RKO (cell line): ENCODE measurements at places on chromosomes 11 and 22.
A peak's percentile ranks its signal among the peaks of the same experiment; 100 is the strongest.

DNA sequence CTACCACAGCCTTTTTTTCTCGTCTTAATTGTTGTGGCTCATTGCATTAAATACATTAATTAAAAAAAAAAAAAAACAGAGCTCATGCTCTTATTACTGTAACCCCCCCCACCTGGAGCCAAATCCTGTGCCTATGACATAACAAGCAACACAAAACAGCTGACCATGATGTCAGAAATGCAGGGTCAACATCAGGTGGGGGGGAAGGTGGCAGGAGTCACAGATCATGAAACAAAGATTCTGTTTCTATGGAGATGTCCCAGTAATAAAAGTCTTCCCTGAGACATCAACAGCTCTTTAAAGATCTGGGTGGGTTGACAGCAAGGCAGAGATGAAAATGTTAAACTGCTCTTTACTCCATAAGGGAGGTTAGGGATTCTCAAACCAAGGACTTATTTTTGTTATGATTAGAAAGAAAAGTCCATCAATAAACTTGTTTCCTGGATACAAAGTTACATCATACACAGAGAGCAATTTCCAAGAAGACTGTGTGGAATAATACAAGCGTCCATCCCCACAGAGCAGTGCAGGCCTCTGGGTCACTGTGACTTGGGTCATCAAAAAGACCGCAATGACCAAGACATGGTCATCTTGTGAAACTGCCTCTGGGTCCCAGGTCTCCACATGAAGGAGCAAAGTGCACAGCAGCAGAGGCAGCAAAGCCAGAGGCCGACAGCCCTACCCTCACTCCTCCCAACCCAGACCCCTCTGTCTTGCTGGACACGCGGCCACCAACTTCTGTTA is 42.7 kb upstream of the CYP2D6 start:
- DNase-seq = no peak

DNA sequence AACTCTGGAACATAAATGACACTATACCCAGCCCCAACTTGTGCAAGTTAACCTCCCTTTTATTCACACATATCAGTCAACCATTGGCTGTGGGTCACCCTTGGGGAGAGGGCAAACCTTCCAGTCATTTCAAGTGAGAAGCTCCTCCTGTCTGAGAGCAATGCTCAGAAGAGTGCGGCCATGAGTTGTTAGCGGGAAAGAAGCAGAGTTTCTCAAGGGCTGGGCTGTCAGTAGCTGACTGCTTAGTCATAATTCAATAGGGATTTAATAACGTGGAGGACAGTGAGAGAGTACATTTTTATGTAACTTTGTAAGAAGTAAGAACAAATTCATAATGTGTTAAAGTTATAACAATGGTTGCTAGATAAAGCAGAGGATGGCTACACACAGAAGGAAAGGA is 5.1 kb downstream of the PATE2 start:
- no peak for DNase-seq

GRCh38 chr11:120386774-120387371 is 50.7 kb downstream of the ARHGEF12 start:
- DNase-seq = no peak

- DNase-seq = no peak
Observed at GRCh38 chr22:32800158-32800882, 1.2 kb upstream of the TIMP3 start.

GRCh38 chr22:48663297-48663696 is 1164.4 kb downstream of the BRD1 start:
- no peak for DNase-seq

DNA sequence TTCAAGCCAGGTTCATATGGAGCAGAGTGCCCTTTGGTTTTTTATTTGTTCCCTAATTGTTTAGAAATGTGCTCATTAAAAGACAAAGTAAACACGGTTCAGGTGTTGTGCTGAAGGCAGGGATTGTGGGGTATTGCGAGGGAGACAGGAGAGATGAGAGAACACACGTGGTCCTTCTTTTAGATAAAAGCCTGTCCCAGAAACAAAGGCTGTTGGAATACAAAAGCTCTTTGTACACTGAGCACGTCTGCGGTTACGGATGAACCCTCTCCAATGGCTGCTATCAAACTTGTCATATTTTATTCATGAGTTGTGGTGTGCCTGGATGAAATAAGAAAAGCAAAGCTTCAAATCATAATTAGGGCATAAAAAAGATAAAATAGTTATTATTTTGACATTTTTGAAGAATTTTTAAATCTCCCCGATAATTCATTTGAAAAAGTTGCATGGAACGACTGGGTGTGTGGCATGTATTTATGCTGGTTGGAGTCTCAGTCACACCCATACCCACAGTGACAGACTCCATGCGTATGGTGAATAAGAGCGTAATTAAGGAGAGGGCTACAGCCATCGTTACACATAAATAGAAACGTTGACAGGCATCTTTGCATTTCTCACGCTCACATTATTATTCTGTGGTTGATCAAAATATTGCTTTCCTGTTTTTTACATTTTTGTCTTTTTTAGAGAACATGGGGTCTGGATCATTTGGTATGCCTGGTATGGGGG is 92.9 kb downstream of the NELL1 start:
- DNase-seq = no peak

- DNase-seq = no peak
Observed at GRCh38 chr11:74507582-74507981, 14.1 kb upstream of the LIPT2 start.

GRCh38 chr11:7448201-7448600 is 37.1 kb upstream of the OLFML1 start:
- no peak for DNase-seq

- no peak for DNase-seq
Observed at GRCh38 chr11:43498561-43498960, 139.8 kb downstream of the TTC17 start.

DNA sequence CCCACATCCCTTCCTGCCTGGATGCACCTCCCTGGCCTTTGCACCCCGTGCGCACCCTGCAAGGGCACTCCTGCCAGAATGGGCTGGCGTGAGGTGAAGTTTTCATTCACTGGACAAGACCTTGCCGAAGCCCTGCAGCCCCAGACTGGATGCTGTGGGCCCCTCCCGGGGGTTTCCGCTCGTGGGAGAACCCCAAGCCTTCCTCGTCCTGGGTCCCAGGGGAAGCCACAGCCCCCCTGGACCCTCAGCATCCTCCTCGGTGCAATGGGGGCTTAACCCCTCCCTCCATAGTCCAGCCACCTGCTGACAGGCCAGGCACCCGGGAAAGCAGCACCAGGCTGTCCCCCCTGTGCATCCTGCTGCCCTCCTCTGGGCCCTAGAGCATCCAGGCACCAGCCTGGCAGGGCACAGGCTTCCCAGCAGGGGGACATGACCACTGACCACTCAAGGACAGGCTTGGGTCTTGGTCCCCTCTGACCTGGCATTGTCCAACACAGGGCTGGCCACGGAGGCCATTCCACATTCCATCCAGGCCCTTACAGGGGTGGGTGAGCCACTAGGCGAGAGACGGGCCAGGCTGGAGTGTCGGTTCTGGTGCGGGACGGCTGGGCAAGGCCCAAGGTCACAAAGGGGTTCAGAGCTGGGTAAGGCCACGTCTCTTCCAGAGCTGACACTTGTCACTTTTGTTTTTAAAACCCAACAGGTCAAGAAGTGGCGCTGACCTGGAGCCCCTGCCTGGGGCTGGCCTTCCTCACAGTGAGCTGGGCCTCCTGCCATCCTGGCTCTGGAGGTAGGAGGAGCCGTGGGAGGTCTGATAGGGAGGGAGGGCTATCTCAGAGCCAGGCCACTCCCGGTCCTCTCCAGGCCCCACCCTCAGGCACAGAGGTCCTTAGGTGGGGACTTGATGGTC is 41.5 kb upstream of the PPARA start:
- DNase-seq = no peak

GRCh38 chr11:64742889-64743590 is 902 bp downstream of the RASGRP2 start:
- DNase-seq = peak; percentile 45

- no peak for DNase-seq
Observed at GRCh38 chr11:27401280-27401832, 38.3 kb upstream of the CCDC34 start.

- no peak for DNase-seq
Observed at GRCh38 chr11:129910360-129910759, 15.0 kb upstream of the NFRKB start.

DNA sequence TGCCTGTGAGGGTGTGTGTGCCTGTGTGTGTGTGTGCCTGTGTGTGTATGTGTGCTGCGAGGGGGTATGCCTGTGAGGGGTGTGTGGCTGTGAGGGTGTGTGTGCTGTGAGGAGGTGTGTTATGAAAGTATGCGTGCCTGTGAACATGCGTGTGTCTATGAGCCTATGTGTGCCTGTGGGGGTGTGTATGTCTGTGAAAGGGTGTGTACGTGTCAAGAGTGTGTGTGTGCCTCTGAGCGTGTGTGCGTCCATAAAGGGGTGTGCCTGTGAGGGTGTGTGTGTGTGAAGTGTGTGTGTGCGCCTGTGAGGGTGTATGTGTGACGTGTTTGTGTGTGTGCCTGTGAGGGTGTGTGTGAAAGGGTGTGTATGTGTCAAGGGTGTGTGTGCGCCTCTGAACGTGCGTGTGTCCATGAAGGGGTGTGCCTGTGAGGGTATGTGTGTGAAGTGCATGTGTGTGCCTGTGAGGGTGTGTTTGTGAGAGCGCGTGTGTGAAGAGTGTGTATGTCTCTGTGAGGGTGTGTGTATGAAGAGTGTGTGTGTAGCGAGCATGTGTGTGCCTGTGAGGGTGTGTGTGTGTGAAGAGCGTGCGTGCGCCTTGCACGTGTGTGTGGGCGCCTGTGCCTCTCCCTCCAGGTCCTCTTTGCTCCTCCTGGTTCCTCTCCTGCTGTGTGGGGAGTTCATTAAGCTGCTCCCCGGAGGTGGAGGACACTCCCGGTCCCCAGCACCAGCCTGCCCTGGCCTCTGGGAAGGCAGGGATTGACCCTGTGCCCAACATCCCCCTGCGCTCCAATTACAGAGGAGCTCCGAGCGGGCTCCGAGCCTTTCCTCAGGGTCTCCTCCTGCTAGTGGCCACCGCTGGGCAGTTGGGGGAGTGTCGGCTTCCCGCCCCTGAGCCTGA is 53.3 kb downstream of the CACNA1I start:
- DNase-seq = no peak

- no peak for DNase-seq
Observed at GRCh38 chr22:44801476-44801875, 49.1 kb downstream of the ARHGAP8 start.

DNA sequence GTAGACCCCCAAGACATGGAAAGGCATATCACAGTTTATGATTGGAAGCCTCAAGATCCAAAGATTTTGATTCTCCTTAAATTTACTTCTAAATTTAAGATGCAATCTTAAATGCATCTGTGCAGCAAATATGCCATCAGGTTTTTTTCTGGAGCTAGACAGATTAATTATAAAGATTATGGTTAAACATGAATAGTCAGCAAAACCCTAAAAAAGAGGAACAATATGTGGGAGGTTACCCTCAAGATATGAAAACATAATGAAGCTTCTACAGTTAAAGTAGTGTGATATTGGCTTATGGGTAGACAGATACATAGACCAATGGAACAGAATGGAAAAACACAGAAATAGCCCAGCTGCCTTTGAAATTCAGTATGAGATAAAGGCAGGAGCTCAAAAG is 31.7 kb downstream of the OR8B12 start:
- no peak for DNase-seq

- DNase-seq = no peak
Observed at GRCh38 chr22:24121938-24122337, 59.3 kb upstream of the SUSD2 start.

DNA sequence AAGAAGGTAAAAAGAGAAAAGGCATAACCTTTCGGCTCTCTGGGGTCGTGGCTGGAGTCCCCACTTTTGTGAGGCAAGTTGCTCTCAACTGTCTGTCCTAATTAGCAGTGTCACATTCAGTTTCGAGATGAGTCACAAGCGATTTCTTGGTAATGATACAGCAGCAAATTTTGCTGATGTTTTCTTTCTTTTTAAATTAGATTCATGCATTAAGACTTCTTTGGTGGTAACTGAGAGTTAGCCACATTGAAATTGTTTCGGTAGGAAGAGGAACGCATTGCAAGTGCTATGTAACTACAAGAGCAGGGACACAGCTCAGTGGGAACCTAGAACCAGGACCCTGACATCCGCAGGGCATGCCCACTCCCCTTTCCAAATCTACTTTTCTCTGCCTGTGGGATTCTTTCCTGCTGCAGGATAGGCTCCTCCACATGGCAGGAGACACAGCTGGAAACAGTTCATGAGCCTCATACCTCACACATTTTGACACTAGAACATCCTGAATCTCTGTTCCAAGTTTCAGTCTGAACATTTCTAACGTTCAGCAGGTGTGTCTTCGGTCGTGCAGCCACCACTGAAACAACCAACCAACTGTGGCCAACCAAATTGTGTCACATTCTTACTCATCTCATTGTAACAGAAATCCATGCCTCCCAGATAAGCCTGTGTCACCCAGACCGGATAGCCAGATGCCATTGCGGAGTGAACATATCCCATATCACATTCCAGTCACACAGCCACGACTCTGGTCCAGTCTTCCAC is 987.6 kb downstream of the NTM start:
- DNase-seq = no peak

- no peak for DNase-seq
Observed at GRCh38 chr11:65958291-65958690, 3.2 kb upstream of the SART1 start.

GRCh38 chr11:71249301-71249700 is 3.1 kb downstream of the SHANK2 start:
- no peak for DNase-seq

GRCh38 chr22:50400406-50400805 is 57.3 kb downstream of the PPP6R2 start:
- DNase-seq = no peak

GRCh38 chr22:26846645-26847044 is 189.3 kb downstream of the MIAT start:
- no peak for DNase-seq

DNA sequence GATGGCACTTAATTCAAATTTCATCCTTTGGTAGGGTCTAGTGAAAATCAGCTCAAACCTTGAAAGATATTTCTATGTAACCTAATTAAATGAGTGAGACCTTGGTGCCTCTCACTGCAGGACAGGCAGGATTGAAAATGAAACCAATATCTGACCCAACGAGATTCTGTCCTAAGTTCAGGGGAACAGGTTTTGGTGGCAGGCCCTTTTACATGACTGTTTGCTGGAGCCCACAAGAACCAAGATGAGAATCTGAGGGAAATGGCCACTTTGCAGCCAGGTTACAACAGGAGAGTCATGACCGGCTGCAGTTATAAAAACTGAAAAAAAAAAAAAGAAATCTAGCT is 130.2 kb downstream of the TRIM44 start:
- no peak for DNase-seq

DNA sequence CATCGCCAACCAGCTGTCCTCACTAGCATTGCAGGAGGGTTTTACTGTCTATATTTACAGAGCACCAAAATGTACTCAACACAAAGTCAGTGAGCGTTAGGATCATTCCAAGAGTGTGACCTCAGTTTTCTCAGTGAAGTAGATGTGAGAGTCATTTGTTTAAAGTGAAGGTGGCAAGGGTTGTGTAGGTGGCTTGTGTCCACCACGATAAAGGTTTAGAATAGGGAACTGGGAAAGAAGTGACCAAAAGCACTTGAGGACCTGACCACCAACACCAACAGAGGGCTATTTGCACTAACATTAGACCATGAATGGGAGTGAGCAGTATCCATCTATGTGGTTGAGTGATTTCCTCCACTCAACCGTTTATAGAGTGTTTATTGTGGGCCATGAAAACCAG is 152.5 kb upstream of the POU2AF2 start:
- no peak for DNase-seq

- peak; percentile 8 for DNase-seq
Observed at GRCh38 chr22:24117942-24118341, 63.3 kb upstream of the SUSD2 start.
